Stimulated activated CD8-positive, alpha-beta memory T cell treated with anti-CD3 and anti-CD28 coated beads, Interleukin-12 subunit alpha, Interleukin-12 subunit beta, amount 100 ng/mL, for 1 hour (primary cell): ENCODE measurements at places on chromosomes 2 and 18.

DNA sequence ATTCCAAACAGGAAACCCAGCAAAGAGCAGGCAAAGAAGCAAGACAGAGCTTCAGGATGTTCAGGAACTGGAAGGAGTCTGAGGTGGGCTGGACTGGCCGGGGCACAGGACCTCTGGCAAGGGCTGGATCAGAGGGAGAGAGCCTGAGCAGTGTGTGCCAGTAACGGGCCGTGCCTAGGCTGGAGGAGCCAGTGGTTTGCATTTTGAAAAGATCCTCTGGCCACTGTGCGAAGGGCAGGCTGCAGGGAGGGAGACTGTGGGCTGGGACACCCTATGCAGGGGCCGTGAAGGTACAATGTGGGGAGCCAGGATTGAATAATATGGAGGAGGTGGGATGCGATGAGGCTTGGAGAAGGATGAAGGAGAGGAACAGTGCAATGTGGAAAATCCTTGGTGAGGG, 6.2 kb upstream of the SDC1 start:
- no peak for DNase-seq

GRCh38 chr18:68841301-68841700, 43.4 kb downstream of the CCDC102B start:
- no peak for DNase-seq

DNA sequence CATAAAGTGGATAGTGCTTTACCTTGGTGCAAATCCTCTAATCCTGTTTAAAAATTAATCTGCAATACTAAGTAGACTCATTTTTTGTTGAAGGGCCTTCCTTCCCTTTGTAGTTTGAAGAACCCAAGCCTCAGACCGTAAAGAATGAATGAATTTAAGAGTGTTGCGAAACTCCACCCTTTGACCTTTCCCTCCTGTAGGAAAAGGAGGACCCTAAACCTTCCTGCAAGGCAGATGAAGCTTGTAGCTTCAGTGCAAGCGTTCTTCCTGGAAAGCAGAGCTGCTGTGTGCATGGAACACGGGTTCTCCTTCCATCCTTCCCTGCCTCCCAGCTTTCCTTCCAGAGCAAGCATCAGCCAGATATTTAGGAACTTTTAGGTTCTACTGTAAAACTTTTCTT, 1.7 kb downstream of the IMPA2 start:
- DNase-seq: no peak

DNA sequence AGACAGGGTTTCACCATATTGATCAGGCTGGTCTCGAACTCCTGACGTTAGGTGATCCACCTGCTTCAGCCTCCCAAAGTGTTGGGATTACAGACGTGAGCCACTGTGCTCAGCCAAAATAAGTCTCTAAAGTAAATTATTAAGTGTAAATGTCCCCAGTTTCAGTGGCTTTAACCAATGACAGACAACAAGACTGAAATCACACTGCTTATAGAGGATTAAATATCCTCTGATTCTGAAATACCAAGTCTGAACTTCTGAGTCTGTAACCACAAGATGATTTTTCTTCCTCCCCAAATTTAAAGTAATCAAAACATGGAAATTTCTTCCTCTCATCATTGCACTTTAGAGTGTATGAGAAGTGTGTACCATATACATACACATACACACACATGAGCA, 16.5 kb upstream of the ANKRD44 start:
- no peak for DNase-seq

DNA sequence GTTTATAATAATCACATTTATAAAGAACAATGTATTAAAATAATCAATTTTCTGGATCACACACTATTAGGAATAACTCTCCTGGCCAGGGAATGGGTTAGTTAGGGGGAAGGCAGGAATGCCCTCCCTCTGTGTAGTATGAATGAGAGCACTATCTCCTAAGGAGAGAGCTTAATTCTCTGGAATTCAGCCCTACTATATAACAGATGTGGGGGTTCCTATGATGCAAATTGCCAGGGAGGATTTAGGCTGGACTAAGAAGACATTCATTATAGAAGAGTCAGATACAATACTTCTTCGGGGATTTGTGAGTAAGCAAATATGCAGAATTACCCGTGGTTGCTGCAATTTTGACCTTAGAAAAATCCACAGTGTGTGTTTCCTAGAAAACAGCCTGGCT, 250.1 kb upstream of the VRK2 start:
- DNase-seq: no peak

GRCh38 chr2:132751836-132752235, 81.8 kb upstream of the LYPD1 start:
- no peak for DNase-seq

- DNase-seq: peak; percentile 81
Observed at GRCh38 chr2:96507957-96508520, 2.9 kb upstream of the NEURL3 start.

- DNase-seq: no peak
Observed at GRCh38 chr2:45820048-45820447, 168.6 kb downstream of the PRKCE start.

DNA sequence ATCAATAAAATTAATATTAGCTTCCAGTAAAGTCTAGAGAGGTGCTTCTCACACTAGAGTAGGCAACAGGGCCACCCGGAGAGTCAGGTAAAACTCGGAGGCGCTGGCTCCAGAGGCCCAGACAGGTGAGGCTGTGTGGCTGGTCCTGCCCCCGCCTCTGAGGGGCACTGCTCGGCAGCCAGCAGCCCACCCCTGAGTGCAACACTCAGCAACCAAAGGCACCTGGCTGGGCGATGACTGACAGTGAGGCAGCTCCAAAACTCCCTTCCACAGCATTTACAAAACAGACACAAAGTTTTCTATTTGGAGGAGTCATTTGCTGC, 138.8 kb upstream of the ID2 start:
- DNase-seq: no peak

DNA sequence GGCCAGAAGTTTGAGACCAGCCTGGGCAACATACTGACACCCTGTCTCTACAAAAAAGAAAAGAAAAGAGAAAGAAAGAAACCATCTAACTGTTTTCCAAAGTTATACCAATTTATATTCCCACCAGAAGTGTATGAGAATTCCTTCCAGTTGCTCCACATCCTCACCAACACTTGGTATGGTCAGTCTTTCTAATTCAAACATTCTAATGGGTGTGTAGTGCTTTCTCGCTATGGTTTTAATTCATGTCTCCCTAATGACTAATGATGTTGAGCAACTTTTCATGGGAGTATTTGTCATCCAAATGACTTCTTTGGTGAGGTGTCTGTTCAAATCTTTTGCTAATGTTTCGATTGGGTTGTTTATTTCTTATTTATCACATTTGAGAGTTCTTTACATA, 10.5 kb upstream of the B3GNT7 start:
- DNase-seq: no peak

- DNase-seq: peak; percentile 8
Observed at GRCh38 chr18:23422751-23423418, 30.2 kb upstream of the RIOK3 start.

- no peak for DNase-seq
Observed at GRCh38 chr2:182655750-182656149, 60.3 kb upstream of the DNAJC10 start.

DNA sequence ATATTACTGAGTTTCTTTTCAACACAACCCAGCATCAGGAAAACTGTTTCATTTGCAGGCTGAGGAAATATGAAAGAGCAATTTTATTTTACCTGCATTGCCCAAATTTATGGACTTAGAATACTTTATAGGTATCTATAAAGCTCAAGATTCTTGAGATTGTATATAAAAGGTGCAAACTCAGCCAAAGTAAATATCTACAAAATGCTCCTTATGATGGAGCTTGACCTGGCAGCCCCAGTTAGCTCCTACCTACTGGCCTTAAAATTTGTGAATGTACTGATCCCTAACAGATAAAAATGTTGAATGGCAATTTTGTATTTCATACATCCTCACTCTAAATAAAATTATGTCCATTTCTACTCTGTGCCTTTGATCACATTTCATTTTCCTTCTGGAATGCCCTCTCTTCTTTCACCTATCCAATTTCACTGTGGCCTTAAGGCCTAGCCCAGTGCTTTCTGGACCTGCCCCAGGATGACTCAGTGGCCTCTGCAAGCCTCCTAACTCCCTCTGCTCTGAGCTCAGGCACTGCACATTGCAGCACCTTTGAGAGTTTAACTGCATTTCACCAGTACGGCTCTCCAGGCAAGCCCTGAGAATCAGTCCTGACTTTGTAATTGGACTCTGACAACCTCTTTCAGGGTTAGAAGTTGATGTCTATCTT, 125.9 kb downstream of the ANTXR1 start:
- no peak for DNase-seq

GRCh38 chr2:42503291-42503690, 9.5 kb upstream of the KCNG3 start:
- no peak for DNase-seq

GRCh38 chr2:233323851-233324250, 16.2 kb downstream of the SAG start:
- DNase-seq: no peak
